ENCODE measurements at places on chromosomes 1 and 21.

- DNase-seq = no peak
Measured at GRCh38 chr21:17472592-17473271, 40.1 kb upstream of the CXADR start.

GRCh38 chr1:14616632-14617396, 18.3 kb downstream of the KAZN start:
- no peak for DNase-seq

- no peak for DNase-seq
Measured at GRCh38 chr21:46557469-46557868, 47.4 kb downstream of the S100B start.

DNA sequence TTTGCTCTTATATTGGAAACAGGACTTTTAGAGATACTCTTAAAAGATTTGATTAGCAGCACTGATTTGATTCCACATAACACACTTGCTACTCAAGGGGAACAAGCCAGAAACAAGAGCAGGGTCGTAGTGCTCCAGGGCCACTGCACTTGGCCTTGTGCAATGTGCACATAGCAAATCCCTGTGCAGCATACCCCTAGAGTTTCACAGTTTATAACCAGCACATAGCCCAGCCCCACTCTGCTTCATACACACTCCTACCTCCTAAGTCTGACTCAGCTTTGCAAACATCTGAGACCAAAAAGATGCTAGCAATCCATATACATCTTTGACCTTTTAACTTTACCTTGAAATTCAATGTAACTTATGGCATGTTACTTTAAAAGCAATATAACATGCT, 157.6 kb downstream of the VAV3 start:
- no peak for DNase-seq

Data from naive thymus-derived CD8-positive, alpha-beta T cell (primary cell).